ENCODE measurements at places on chromosomes 3 and 15.

DNA sequence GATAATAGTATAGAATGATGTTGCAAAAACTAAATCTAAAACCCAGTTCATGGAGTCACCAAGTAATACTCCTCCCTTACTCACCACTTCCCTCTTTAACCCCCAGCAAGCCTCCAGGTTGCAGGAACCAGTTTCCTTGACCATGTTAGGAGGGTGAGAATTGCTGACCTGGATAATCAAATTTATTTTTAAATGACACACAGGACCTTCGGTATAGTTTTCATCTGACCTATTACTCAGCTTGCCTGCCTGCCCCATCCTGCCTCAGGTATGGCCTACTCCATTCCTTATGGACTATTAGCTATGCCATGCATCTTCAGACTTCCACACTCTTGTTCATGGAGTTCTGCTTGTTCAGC is 883 bp downstream of the RTP4 start:
- no peak for DNase-seq

DNA sequence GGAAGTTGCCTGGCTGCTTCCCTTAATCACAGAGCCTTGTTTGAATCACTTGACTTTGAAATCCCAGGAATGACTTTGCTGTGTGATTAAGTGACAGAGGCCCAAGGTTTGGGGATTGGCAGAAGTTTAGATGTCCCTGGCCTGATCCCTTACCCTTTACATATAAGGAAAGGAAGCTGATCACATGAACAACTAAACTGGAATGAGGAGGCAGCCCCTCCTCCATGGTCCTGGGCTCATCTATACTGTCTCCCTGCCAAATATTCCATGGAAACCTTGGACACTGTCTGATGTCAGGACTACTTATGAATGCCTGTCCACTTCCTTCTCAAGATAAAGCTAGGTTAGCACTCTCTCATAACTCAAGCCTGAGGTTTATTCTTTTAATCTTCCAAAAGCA is 181.3 kb upstream of the CTDSPL start:
- DNase-seq: no peak

GRCh38 chr3:175093748-175094147 is 234.6 kb downstream of the NAALADL2 start:
- DNase-seq: no peak

- DNase-seq: no peak
Measured at GRCh38 chr3:78258798-78259197, 1218.9 kb downstream of the ROBO2 start.

- no peak for DNase-seq
Measured at GRCh38 chr3:87792198-87792533, 266.6 kb downstream of the CGGBP1 start.

DNA sequence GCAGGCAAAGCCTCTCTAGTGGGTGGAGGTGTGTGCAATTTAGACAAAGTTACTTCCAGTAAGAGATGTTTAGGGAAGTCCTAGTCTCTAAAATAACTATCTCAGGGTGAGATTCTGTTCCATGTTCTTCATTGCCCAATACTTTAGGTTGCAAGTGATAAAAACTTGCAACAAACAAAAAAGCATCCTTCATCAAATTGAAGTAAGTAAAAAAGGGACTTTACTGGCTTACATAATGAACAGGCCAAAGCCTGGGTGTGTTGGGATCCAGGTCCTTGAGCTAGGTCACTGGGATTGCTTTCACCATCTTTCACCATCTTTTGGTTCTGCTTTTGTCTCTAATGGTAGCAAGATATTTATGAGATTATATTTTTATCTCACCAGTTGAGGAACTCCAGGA is 38.3 kb downstream of the CX3CR1 start:
- DNase-seq: no peak

GRCh38 chr15:61906961-61907752 is 153.1 kb downstream of the VPS13C start:
- DNase-seq: no peak

- DNase-seq: no peak
Measured at GRCh38 chr15:28896951-28897350, 11.2 kb downstream of the APBA2 start.

DNA sequence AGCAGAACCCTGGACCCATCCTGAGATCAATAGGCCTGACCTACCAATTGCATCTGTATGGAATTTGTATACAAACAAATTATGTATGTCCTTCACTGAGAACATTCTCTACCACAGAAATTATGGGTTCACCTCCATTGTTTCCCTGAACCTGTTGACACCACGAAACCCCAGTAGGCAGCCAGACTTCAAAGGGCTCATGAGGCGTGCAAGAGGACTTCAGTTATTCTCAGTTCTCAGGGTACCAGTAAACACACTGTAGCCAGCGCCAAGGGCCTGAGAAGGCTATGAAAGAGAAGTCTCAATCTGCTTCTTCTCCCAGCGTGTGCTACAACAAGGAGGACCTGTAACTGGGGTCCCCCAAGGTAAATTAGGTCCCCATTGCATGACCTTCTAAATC is 254.9 kb upstream of the GOLGA6L4 start:
- no peak for DNase-seq

DNA sequence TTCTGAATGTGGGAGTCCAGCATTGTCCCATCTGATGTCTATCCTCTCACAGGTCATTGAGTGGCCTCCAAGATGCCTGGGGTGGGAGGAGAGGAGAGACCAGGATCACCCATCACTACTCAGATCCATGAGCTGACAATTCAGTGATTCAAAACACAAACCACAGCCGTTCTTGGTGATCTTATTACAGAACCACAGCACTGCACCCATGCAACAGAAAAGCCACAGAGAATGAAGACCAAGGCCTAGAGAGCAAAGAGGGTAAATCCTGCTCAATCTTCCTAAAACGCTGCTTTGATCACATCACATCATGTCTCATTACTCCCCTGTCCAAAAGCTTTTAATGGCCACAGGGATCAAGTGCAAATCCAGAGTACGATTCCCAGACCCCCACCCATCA is 23.5 kb downstream of the ANP32A start:
- peak; percentile 28 for DNase-seq

DNA sequence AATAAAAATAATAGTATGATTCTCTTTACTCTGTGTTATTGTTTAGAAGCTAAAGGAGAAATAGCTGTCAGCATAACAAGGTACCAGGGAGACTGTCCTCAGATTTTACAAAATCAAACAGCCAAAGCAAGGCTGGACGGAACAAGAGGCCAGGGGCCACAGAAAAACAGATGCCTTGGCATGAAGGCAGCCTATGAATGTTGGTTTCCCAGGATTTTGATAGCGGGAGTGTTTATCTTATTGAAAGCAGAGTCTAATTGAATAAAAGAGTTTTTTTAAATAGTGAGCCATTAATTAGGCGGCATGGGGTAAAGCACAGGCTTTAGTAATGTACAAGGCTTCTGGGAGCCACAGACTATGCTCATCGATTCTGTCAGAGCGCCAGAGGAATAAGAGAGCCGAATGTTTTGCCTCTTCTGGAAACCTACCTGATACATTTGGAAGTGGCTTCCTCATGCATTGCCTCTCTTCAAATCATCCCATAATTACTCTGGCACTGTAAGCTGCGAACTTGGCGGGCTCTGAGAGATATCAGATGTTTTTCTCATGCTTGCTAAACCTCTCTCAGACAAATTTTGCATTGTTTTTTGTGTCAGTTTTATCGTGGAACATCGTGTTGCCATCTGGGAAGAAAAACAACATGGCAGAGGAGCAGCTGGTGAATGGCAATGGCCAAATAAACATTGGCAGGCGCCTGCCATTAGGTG is 30.4 kb upstream of the TMCO5A start:
- DNase-seq: no peak

- no peak for DNase-seq
Measured at GRCh38 chr3:113535898-113536297, 3.5 kb downstream of the SIDT1 start.

GRCh38 chr15:26525096-26525495 is 247.8 kb downstream of the GABRB3 start:
- no peak for DNase-seq

DNA sequence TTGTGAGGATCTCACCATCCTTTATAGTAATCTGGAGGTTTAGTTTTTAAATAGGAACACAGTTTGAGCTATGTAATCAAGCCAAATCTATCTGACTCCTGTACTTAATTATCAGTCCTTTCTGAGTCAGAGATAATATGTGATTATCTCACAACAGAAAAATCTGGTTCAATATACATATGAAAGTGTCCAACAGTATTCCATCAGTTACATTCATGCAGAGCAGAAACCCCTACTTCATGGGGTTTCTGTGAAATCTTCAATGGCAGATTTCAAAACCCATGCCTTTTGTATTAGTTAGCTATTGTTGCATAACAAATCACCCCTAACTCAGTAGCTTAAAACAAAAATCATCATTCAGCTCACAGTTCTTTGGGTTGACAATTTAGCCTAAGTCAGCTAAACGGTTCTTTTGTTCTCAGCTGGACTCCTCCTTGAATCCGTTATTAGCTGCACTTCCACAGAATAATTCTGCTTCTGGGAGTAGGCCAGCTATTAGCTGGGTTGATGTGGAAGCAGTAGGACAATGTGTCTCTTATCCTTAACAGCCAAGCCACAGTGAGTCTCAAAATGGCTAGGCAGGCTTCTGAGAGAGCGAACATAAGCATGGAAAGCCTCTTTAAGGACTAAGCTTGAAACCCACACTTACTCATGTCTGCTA is 42.9 kb upstream of the ARPP21 start:
- DNase-seq: no peak

DNA sequence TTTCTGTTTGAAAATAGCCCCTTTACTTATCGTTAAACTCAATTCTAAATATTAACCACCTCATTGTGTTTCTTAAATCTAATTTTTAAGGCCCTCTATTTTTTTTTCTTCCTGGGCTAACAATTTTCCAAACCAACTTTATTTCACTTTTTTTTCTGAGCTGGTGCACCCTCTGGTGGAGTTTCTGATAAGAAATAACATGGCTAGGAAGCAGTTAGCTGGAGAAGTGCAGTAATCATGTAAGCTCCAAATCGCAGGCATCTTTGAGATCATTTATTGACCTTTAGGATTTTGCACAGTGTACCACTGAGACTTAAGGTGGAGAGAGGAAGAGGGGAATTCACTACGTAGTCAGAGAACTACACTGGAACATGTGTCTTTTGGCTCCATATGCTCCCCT is 6.4 kb downstream of the TMEM207 start:
- DNase-seq: no peak

- DNase-seq: no peak
Measured at GRCh38 chr15:73899197-73900094, 26.1 kb downstream of the TBC1D21 start.

DNA sequence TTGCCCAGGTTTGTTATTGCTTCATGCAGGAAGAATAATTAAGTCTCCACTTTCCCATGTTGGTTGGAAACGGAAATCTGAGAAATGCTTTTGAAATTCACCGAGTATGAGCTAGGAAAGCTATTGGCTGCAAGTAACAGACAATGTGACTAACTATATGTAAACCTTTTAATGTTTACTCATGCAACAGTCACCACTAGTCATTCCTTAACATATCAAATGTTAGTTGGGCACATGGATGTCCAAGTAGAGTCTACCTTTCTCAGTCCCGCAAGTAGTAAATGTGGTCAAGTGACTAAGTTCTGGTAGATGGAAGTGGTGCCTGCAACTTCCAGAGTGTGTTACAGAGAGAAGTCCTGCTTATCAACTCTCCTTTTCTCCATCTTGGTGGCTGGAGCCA is 52.5 kb downstream of the KLF15 start:
- DNase-seq: no peak

DNA sequence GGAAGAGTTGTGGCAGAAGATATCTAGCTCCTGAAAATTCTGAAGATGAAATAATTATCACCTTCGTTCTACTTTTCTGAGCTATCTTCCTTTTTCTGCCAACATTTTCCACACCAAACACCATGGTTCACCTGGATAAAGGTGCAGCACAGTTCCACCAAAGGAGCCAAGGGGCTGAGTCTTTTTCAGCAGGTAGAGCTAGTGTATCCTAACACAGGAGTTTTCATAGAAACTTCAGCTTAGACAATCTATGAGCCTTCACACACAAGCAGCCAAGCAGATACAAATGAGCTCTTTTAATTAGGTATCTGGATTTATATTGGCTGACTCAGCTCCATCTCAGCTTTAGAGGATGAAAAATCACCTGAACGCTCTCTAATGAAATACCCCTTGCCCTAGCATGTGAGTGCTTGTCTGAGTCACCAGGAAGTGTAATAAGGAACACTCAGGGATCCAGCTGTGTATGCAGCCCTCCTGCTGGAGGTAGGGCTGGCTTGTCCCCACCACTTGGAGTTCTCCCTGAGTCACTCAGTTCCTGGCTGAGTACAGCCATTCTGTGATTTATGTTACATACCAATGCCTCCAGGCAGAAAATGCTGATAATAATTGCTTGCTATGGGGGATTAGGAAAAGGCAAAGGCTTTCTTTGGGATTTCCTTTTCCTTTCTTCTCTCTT is 385.7 kb downstream of the LSAMP start:
- no peak for DNase-seq

DNA sequence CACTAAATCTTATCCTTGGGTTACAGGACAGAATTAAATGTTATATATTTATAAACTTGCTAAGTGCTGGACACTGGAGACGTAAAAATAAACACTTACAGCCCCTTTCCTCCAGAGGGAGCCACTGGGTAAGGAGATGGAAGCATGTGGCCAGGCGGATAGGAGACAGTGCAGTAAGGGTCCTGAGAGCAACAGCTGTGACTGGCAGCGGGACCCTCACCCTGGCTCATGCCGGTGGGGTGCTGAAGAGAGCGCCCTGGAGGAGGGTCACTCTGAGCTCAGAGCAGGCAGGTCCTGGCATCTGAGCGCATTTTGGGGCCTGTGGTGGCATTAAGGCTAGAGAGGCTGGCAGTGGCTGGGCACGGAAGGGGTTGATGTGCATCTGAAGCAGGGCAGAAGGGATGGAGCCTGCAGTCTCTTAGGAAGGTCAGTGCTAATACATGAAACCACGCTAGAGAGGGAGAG is 16.0 kb downstream of the SEC61A1 start:
- DNase-seq: peak; percentile 37

GRCh38 chr15:56168394-56168793 is 75.3 kb downstream of the RFX7 start:
- DNase-seq: no peak

GRCh38 chr3:131386429-131387165 is 5.0 kb downstream of the NUDT16 start:
- DNase-seq: peak; percentile 24

DNA sequence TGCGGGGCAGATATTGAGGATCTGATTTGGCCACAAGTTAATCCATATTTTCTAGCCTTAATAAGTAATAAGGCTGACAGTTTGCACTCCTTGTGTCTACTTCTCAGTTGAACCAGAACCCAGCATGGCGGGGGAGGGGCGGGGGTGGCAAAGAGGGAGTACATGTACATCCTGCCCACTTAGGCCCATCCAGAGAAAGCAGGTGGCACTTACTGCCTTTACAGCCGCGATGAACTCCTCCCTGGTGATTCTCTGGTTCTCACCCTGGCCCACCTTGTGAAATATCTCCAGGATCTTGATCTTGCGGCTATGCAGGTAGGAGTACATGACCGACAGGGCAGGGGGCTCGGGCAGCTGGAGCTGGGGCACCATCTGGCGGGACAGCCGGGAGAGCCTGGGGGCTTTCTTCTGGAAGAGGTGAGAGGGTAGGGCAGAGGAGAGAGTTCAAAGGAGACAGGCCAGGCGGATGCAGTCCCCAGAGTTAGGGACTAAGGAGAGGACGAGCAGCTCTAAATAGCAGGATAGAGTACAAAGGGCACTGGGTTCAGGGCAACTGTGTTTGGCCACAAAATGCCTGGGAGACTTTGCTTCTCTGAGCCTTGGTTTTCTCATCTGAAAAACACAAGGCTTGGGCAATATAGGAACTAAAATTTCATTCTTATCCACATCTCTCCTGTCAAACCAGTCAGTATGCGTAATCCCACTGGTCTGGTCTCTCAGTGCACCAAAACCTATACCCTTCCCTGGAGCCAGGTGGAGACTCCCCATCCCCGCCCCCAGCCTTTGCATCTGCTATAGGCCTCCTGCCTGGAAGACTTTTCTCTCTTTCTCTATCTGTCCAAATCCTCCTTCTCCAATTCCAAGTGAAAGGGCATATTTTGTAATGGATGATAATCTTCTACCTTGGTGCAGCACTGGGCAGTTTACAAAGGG is 10.1 kb downstream of the EFCAB12 start:
- DNase-seq: no peak
